ENCODE measurements at places on chromosomes 5 and 9.

DNA sequence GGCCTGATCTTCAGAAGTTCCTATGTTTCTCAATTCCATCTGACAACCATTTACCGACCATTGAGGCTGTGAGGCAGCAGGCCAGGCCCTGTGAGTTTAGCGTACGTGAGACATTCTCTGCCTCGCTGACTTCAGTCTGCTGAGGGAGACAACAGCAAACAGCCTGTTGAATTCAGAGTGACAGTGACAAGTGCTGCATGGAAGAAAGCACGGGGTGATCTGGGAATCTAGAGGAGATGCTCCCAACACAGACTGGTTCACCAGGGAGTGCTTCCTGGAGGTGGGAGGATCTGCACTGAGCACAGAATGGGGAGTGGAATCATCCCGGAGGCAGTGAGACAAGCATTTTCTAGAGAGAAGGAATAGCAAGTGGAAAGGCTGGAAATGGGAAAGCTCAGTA, 10.0 kb upstream of the DDX41 start:
- no peak for DNase-seq

DNA sequence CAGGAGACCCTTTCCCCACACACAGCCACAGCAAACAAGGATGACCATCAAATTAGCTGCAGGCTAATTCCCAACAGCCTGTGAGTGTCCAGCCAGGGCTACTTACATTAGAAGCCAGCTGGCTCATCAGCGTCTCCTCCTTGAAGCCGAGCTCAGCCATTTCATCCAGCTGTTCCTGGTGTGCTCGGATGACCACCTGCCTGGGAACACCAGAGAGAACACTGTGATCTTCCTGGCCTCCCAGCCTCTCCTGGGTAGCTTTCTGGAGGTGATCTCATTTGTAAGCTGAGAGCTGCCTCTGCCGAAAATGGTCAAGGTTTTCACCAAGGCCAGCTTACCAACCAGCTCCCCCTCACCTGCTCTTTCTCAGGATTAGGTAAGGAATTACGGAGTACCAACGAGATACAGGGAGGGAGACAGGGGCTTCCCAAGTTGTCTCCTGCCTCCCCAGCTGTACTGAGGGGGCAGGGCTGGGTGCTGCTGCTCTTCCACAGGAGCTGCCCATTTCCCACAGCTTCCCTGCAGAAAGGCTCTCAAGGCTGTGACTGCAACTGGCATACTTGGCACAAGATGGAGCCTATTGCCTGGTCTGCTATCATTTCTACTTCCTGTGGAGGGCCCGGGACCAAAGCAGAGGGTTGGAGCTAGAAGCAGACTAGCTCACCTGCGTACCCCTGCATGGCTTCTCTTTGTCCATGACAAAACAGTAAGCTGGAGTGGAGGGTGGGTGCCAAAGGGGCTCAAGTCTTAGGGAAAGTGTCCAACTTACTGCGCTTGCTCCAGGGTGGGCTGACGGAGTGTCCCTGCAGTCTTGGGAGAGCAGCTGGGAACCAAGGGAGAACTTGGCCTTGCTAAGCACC, 73.9 kb downstream of the KIF24 start:
- no peak for DNase-seq

DNA sequence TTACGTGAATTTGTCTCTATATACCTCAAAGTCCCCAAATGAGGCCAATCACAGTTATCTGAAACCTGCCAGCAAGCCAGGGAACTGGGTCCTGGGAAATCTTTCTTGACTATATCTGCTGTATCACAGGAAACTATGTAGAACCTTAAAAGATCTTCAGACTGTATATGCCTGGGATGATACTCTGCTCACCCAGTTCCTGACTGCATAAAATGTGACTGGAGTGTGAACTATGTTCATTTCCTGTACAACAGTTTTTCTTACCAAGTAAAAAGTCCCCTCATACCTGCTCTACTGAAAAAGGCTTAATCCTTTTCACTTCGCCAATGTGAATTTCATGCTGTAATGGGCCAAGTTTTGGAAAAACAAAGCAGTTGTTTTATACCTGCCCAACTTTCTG, 162.9 kb downstream of the ELAVL2 start:
- no peak for DNase-seq

- peak; percentile 29 for DNase-seq
These were observed 19.6 kb upstream of the ROPN1L start for GRCh38 chr5:10421896-10422691.

DNA sequence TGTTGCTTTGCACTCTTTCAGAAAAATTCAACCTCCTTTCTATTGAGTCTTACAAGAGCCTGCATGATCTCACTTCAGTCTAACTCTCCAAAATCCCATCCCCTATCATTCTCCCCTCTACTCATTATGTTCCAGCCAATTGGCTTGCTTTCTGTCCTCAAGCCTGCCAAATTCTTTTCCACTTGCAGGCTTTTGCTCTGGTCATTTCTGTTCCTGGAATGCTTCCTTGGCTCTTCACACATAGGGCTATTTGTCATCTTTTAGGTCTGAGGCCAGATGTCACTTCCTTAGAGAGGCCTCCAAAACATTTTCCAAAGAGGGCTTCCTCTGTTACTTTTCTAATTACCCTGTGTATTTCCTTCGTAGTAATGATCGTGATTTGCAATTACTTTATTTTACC, 11.8 kb upstream of the CHD1 start:
- DNase-seq: no peak

DNA sequence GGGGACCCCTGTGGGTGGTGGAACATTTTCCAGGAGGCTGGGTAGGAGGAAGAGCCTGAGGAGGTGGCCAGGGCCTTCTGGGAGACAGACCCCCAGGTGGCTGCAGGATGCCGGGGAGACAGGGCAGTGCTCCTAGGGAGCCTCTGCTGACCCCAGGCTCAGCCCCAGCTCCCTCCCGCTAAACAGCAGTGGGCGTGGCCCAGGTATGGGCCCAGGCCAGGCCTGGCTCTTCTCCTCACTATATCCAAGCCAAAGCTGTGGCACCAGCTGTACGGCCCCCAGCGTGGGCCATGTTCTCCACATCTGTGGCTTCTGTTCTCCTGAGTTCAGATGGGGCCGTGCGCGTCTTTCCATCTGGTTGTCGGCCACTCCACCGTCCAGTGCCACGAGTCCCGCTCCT, 58.5 kb downstream of the KCNT1 start:
- DNase-seq: no peak

DNA sequence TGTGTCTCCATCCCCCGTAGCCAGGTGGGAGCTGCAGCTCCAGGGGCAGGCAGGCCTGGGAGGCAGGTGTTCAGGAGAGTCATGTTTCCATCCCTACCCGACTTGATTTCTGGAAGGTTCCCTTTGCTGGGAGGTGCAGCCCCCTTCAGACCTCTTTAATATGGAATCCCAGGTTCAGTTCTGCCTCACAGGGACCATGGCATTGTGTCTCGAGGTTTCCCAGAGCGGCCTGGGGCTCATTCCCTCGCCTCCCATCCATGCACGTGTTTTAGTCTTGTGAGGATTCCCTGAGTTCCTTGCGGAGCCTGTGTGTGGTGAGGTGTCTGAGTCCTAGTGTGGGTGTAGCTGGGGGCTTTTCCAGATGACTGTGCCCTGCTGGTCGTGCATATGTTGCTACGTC, 16.5 kb upstream of the AHRR start:
- DNase-seq: no peak

DNA sequence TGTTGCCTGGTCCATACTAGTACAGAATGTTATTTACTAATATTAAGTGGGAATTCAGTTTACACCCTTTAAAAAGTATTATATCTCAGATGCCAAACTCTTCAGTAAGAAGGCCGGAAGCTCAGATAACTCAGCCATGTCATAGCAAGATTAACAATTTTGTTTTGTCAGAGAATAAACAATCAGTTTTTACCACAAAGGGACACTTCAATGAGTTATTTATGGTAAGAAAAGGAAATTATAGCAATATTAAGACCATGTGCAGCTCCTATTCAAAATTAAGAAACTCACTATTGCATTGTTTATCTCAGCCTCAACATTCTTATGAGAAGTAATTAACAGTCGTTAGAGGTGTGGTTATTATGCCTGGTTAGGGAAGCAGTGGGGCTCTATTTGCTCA, 13.1 kb upstream of the ARL15 start:
- no peak for DNase-seq

DNA sequence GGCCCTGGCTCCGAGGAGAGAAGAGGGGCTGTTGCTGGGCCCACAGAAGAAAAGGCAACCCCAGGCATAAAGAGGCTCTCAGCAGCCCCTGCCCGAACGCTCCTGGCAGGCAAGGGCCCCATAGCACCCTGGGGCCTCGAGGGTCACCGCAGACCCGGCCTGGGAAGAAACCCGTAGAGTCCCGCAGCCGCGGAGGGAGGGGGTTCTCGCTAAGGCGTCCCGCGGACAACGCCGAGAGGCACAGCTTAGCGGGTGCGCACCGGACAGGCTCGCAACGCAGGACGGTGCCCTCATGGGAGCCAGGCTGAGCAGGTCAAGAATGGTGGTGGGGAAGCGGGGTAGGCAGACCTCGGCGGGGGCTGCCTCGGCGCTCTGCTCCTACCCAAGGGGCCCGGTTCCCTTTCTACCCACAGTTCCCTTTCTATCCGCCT, 6.7 kb downstream of the PITX1 start:
- peak; percentile 51 for DNase-seq

DNA sequence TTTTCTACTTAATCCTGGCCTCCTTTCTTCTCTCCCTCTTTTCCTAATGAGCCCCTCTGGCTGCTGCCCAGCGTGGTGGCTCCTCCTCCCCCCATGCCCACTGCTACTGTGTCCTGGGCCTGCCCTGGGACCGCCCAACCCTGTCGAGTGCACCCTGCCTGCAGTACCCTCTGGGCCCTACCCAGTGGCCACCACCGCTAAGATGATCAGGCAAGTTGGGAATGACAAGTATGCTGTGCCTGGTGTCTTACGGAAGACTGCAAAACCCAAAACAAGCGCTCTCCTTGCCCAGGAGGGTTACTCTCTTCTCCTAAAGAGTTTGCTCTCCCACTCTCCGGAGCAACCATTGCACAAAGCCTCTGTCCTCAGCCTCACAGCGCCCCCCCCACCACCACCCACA, 273.7 kb downstream of the SYK start:
- DNase-seq: no peak

DNA sequence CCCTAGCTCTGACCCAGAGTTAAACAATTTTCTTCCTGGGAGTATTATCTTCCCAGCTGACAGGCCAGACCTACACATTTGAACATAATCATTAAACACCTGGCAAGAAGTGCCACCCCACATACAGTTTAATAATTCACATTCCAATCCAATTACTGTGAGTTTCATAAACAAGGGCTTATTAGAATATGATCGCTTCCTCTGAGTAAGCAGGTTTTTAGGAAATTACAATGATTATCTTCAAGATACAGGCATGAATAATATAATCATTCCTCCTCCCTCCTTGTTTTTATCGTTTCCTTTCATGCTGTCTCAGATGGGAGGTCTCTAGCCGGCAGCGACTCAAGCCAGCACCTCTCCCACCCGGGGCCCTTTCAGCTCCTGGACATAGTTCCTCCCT, 15.8 kb upstream of the KIF4B start:
- no peak for DNase-seq
